Fibroblast of the conjunctiva (primary cell): ENCODE measurements at places on chromosomes 16 and 17.
A peak's percentile ranks its signal among the peaks of the same experiment; 100 is the strongest.

GRCh38 chr16:12511308-12511707 is 292.4 kb downstream of the CPPED1 start:
- DNase-seq = no peak

GRCh38 chr16:8391257-8391656 is 199.1 kb downstream of the TMEM114 start:
- no peak for DNase-seq

GRCh38 chr16:49824593-49824992 is 31.3 kb downstream of the ZNF423 start:
- no peak for DNase-seq

DNA sequence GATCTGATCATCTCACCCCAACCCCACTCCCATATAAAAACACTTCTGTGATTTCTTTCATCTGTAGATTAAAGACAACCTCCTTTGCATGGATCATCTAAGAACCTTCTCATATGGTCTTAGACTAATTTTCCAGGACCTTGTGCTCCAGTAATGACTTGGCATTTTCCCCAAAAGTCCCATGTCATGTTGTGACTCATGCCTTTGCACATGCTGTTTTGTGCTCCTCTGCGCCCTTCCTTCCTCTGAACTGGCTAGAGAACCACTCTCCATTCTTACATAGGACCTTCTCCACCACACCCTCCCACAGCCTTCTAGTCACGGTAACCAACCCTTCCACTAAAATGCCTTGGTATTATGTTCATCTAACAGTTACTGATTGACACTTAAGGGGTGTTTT is 99.5 kb upstream of the AXIN2 start:
- peak; percentile 18 for DNase-seq

DNA sequence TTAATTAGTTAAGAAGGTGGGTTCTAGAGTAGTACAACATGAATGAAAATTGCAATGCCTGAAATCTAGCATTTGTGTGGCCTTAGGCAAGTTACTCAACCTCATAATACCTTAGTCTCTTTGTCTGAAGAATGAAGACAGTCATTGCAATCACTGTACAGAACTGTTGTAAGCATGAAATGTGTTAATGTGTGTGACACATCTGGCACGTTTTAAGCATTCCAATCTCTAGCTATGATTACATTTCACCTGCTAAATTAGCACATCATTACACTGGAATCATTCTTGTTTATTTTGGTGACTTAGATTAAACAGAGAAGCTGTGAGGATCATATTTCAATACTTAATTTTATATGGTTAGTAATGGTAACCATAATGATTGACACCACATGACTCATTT is 629.7 kb upstream of the KIF2B start:
- no peak for DNase-seq

GRCh38 chr17:71071837-71072236 is 902.5 kb downstream of the KCNJ2 start:
- peak; percentile 87 for DNase-seq

GRCh38 chr16:4081047-4081446 is 35.2 kb downstream of the ADCY9 start:
- no peak for DNase-seq
